ENCODE measurements at places on chromosomes 1 and 21.

- no peak for DNase-seq
These were observed 87.8 kb upstream of the S1PR1 start for GRCh38 chr1:101148980-101149379.

DNA sequence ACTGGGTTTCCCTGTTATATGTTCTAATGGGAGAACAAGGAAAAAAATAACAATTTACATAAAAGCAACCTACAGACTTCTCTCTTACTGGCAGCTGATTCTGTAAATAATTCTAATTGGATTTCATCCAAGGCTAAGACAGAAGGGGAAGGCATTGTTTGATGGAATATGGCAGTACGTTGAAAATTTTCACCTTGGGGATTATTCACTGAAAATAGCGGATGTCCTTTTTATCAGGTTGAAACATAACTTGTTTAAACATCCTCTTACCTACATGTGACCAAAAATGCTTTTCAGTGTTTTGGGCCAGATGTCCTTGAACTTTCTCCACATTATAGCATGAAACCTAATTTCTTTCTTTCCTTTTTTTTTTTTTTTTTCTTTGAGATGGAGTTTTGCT lies 24.9 kb downstream of the TSNAX start:
- no peak for DNase-seq

DNA sequence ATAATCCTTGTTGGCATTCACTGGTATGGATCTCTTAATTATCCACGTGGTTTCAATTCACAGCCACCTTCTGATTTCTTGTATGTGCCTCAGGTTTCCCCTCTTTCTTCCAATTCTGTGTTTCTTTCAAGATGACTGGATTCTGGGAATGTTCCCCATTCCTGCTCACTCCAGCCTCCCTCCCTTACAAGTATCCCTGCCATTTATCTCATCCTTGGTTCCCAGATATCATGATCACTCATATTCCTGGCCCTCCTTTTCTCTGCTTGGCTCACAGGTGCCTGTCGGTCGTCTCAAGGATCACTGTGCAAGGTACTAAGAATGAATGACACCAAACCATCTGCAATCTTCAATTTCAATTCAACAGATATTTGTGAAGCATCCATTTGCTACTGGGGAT lies 279.2 kb downstream of the ASTN1 start:
- no peak for DNase-seq

DNA sequence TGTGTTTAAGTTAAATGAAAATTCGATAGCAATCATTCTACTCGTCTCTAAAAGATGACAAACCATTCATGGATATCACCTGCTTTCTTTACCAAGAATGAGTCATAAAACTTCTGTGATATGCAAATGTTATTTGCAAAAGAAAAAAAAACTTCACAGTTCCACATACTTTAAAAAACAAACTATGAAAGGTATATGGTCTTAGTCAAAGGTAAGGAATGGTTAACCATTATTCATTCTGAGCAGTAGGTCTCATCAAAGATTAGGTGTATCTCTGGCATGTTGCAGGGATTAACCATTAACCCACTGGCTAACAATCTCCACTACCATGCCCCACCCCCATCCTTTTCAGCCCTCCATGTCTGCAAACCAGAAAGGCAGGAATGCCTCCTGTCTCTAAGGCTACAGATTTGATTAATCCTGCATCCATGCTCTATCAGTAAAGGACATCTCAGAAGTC lies 44.4 kb downstream of the PTPN14 start:
- DNase-seq: peak; percentile 97

DNA sequence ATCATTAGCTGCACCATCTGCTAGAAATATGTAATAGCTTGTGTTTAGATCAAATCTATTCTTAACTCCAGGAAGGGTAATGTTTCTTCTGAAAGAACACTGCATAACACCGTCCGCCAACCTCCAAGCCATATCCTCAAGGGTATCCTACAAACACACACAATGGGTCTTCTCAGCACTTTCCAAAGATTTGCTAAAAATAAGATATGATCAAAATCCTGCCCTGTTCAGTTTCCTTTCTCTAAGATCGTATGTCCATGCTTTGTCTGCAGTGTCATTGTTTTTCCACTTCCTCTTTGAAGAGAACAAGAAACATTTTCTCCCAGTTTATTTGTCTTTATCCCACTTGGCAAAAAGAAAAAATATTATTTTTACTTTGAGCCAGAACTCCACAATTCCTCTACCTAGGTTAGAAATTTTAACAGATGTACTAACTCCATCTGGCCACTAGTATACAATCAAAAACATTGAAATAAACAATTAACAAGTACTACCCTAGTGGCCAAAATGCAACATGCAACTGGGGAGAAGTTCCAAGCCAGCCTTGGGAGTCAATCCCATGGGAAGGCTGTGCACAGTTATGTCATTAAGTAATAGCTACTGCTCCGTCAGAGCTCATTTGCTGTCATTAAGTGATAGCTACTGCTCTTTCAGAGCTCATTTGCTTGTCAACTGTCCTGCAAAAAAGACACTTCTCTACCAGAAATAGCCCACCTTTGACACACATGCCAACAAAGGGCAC lies 37.8 kb downstream of the FRRS1 start:
- DNase-seq: peak; percentile 75

GRCh38 chr1:64517640-64518039 lies 47.7 kb downstream of the CACHD1 start:
- DNase-seq: no peak

DNA sequence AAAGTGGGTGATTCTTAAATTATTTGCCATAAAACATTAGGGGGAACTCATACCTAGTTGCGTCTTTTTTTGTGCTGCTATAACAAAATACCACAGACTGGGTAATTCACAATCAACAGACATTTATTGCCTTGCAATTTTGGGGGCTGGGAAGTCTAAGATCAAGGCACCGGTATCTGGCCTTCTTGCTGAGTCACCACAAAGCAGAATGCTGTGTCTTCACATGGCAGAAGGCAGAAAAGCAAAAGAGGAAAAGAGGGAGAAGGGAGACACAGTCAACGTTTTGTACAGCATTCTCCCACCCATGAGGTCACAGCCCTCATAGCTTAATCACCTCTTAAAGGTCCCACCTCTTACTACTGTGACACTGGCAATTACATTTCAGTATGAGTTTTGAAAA lies 291.0 kb downstream of the CHRM3 start:
- DNase-seq: no peak

GRCh38 chr1:56520016-56520601 lies 59.3 kb downstream of the PLPP3 start:
- DNase-seq: no peak

- DNase-seq: no peak
These were observed 2.9 kb upstream of the CLIC4 start for GRCh38 chr1:24742090-24742938.

DNA sequence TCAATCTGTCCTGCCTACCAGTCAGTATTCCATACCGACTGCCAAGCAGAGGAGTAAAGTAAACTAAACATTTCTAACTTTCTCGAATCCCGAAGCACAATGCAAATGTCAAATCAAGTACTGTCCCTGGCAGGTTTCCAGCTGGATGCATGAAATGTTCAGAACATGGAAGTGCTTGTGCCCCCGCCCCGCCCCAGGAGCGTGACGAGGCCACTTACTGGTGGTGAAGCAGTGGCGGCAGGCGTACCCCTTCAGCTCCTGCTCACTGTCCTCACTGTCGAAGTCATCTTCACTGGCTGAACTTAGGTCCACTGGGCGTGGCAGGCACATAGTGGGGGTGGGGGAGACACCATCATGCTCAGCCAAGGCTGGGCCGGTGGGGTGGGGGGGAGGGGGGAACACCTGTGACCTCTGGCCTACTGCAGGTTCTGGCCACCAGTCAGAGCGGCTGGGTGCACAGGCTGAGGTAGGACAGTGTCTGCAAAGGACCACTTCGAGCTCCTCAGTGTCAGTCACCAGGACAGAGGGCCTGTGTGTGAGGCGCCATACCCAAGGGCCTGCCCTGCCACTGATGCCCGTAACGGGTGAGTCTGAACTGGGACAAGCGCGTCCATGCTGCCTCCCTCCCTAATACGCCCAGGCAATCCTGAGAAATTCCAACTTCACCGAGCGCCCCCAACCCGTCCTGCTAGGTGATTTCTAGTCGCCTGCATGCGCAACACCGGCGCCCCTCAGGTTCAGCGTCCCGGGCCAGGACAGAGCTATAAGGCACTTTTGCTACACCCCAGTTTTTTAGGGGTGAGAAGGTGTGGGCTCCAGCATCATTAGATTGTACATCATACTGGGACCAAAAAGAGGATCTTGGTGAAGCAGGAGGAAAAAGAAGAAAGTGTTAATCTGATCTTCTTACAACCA lies 46.9 kb downstream of the SLC45A1 start:
- DNase-seq: no peak

DNA sequence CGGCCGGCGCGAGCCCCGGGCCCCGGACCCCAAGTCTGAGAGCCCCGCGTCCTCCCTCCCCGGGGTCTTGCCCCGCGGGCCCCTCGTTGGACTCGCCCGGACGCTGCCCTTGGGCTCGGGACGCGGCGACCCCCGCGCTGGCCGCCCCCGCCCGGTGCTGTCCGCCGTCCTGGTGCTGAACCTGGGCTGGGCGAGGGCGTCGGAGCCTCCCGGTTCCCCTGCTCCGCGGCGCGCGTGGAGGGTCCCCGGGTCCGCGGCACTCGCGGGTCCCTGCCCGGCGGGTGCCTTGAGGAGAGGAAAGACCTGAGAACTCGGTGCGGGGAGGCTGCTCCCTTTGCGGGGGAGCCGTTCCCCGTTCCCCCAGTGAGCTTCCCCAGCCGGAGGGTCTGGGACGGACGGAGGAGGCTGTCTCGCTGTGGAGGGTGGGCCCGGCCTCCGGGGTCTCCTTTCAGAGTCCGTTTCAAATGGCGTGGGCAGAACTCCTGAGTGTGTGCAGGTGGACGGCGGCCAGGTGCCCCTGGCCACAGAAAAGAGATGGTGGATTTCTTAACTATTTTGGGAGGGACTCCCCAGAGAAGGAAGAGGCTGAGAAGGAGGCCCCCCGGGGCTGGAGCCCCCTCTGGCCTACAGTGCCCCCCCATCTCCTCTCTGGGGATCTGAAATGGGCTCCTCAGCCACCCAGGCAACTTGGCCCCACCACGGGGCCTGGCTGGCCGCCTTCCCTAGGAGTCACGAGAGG lies 595 bp downstream of the GABRD start:
- DNase-seq: no peak

GRCh38 chr1:116956378-116956777 lies 45.2 kb upstream of the CD101 start:
- DNase-seq: peak; percentile 71

DNA sequence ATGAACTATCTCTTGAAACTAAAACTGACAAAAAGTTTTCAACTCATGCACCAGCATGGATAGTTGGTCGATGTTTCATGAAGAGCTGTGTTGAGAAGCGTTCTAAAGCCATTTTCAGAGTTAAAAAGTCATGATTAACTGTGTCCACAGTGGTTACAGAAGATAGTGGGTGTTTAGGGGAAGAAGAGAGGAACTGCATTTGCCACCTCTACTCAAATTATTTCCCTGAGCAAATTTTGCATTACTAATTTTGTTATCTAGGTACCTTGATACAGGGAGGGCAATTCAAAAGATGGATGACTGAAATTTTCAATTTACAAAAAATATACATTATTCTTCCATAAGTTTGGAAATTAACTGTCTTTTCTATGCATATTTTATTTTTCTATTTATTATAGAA lies 15.5 kb downstream of the SAMSN1 start:
- no peak for DNase-seq

DNA sequence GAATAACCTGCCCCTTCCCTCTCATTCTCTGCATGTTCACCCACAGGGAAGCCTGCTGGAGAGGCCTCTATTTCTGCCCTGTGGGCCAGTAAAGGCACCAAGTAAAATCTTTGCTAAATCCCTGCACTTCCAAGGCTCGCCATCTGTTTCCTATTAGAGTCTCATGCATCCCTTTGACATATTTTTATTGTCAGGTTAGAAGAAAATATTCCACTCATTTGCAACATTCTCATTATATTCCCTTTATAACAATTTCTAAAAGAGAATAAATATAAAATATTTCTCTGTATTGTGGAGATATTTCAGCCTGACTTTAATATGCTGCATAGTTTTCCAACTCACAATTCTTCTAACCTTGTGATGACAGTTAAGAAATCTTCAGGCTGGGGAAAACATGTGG lies 340.4 kb upstream of the VAMP3 start:
- DNase-seq: no peak

DNA sequence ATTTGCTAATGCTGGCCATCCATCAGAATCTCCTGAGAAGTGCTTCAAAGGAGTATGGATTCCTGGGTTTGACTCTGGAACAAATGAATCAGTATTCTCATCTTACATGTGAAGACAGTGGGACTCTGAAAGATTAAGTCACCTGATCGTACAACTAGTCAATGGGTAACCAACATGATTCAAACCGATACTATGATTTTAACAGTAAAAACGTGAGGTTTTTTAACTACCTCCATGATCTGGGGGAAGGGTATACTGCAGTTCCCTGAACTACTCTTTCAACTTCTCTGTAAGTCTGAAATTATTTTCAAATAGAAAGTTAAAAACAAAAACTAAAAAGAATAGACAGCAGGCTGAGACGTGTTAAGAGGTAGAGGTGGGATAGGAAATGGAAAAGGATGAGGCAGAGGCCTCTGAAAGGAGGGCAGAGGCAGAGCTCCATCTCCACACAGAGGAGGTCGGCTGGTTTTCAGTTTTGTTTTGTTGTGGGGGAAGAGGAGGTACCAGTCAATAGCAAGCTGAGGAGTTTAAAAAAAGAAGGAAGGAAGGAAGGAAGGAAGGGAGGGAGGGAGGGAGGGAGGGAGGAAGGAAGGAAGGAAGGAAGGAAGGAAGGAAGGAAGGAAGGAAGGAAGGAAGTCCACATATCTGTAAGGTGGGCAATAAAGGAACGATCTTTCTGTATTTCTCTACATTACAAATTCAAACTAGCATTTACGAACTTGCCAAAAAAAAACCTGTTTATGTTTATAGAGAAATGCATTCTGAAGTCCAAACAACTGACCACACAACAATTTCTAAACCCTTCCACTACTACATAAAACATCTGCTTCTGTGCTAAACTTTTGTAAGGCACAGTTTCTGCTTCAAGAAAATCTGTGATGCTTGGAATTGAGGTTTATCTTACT lies 213.1 kb downstream of the RERE start:
- no peak for DNase-seq

GRCh38 chr1:54331843-54332463 lies 74.2 kb downstream of the SSBP3 start:
- DNase-seq: no peak

DNA sequence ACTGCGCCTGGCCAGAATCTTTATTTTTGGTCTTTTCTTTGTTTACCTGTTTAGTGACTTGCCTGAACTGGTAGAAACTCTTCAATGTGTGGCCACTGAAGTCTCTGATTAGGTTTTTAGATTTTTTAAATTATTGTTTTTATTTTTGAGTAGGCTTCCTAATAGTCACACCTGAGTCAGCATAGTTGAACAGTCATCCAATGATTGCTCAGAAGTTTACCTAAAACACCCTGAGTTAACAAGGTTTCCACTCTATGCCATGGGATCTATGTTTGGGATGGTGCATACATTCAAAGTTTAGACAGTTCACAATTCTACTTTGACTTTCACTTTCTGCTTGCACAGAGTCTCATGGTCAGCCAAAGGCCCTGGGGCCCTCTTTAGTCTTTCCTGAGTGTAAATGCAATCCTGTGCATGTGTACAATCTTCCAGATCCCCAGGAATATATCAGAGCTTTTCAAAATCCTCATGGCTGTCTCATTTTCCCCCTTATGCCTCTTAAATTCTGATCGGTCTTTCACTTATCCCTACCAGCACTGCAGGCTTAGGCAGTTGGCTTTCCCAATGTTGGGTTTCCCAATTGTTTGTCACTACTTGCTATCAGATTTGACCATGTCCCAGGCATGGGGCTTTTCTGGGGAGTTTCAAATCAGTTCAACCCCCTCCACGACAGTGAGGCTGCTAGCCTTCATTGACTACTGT lies 114.4 kb upstream of the RAB3GAP2 start:
- DNase-seq: no peak
